ENCODE measurements at places on chromosomes 5 and 9.

GRCh38 chr9:100426189-100426529 is 784 bp upstream of the MSANTD3 start:
- DNase-seq: no peak

DNA sequence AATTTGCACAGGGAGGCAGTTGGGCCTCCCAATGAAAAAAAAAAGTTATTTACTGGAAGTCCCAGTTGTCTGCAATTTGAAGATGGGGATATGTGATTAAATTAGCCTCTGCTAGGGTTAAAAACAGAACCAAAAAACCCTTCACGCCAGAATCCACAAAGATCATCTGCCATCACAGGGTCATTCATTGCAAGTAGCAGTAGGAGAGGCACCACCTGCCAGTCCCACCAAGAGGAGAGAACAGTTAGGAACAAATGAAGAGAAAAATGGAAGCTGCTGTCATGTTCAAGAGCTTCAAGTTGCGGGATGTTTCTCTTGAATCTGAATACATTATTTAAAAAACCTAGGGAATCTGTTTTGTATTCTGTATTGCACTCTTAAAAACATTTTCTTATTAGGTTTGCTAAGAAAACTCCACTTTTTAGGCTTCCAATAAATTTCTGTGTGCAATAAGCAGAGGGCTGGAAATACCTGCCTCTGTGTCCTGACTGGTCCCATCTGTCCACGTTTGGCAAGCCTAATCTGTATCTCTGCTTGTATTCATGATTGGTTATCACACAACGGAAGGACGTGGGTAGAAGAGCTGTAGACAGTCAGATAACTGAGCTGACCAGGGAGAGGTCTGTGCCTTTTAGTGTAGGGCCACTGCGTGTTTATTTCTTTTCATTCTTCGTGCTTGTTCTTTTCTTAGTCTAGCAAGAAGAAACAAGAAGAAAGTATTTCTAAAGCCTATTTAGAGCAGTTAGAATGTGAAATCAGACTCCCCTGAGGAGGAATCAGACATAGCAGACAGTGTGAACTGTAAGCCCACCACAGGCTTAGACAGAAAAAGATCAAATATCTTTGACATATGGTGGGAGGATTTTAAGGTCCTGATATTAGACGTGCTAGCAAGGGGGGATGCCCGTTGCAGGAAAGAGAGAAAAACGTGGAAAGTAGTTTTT is 630.6 kb upstream of the SEMA6A start:
- no peak for DNase-seq

DNA sequence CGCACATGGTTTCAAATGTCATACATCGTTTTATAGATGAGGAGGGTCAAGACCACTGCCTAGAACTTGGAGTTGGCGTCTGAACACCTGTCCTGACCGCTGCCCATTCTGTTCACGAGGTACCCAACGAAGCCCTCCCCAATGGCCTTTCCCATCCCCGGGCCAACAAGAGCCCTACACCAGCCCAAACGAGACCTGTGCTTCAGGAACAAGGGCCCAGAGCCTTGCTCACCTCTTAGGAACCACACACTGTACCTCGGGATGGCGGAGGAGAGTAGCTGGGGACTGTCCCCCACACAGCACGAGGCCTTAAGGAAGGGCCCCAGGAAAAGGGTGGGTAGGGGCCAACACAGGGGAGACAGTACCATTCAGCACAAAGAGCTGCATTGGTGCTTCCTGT is 3.0 kb downstream of the SURF6 start:
- DNase-seq: peak; percentile 2

DNA sequence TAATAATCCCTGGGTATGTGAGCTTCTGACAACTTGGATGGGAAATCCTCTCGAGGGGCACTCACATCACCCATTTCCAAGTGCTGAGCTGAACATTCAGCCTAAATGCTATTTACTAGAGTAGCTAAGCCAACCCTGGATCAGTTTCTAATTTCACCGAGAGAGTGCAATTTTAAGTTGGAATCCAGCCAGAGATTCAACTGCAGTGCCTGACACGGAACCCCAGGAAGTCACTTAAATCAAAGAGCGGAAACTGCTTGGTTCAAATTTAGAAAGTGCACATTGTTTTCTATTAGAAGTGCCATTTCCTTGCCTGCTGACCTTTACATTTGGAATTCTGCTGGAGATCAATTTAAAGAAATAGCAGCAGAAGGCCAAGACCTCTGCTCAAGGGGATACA is 8.8 kb downstream of the SPRY4 start:
- DNase-seq: no peak

- DNase-seq: no peak
These were observed 354.8 kb downstream of the NR2F1-AS1 start for GRCh38 chr5:93226202-93226735.

- DNase-seq: no peak
These were observed 11.9 kb downstream of the UNC5A start for GRCh38 chr5:176822041-176822792.

DNA sequence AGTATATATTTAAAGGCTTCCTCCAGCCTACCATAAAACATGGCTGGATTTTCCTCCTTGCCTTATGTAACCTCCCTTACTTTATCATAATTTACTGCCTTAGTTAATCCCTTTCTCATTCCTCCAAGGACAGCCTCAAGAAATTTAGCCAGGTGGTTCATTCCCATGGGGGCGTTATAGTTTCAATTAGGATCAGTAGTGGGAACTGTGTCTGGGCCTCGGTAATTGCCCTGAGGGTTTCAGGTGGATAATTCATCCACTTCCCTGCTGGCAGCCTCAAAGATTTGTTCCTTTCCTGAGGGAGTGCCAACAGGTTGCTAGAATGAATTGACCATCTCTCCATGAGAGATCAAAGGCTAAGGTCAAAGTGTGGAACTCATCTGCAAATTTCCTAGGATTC is 4.3 kb upstream of the GM2A start:
- DNase-seq: no peak

DNA sequence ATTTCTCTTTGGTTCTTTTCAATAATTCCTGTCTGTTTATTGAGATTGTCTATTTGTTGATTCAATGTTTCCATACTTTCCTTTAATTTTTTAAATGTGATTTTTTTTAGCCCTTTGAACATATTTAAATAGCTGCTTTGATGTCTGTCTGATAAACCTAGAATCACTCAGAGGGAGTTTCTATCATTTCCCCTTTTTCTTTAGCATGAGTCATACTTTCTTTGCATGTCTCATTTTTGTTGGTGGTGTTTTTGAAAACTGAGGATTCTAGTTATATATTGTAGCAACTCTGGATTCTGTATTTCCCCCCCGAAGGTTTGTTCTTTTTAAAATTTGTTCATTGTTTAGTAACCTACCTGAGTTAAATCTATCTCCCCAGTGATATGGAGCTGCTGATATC is 24.2 kb upstream of the ZNF618 start:
- no peak for DNase-seq

DNA sequence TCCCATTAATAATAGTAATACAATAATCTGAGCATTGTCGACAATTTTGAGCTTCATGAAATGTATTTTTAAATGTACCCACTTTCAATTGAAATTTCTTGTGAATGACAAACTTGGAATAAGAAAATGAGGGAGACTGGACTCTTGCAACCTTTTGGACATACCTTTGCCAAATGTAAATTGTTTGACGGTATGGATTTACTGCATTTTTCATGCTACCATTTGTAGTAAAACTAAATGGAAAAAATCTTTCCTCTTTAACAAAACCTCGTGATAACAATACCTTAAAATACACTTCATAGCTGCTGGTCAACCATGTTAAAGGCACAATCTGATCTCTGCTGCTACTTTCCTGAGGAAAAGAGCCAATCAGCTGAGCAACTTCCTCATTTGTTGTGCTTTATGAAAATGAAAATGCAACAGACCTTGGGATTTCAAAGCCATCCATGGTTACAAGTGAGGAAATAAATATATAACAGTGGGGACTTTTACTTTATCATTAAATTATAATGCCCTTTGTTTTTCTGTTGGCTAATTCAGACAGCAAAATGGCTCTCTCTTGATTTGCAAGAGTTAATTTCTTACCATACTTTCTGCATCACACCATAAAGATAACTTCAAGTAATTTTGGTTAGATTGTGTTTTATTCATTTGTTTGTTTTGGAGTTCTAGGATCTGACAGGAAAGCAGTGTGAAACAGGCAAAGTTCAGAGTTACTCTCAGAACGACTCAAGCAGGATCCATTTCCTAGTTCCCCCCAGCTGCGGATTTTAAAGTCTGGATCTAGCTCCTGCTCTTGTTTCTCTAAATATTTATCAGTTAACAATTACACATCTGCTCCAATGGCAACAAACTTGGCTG is 1.1 kb downstream of the ALDH1A1 start:
- DNase-seq: no peak

DNA sequence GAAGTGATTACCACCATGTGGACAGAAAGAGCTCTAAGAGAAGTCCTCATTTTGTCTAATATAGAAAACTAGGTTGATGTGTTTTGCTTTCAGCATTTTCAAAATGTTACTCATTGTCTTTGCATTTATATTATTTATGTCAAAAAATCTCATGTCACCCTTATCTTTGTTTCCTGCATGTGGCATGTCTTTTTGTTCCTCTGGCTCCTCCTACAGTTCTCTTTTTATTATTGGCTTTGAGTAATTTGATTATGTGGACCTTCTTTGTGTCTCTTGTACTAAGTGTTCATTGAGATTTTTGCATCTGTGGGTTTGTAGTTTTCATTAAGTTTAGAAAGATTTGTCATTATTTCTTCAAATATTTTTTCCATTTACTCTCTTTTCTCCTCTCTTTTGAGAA is 58.8 kb downstream of the GNG10 start:
- DNase-seq: no peak

DNA sequence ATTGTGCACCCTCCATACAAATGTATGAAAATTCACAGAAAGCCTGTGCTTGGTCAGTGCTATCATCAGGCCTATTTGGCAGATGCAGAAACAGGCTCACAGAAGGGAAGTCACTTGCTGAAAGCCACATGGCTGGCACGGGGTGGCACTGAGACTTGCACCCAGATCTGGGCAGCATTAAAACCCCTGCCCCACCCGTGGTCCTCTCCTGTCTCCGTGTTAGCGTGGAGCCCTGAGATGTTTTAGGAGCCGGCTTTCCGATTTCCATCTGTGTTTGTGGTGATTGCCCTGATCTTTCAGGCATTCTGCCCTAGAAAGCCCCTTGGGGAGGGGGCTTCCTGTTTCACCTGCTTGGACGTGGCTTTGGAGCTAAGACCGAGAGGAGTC is 102.2 kb upstream of the IER5L start:
- no peak for DNase-seq

- DNase-seq: no peak
These were observed 81.7 kb downstream of the GNAQ start for GRCh38 chr9:77949751-77950436.

- DNase-seq: no peak
These were observed 145.2 kb downstream of the TENT4A start for GRCh38 chr5:6858419-6858818.

Data from stimulated activated naive CD8-positive, alpha-beta T cell treated with anti-CD3 and anti-CD28 coated beads, Interleukin-15, Interleukin-2, amounts not matched to agents 100 U/mL and 50 U/mL, for 24 hours (primary cell).